ENCODE measurements at places on chromosomes 1 and 21.

- no peak for DNase-seq
These were observed 69.1 kb downstream of the SIK1 start for GRCh38 chr21:43357715-43358430.

DNA sequence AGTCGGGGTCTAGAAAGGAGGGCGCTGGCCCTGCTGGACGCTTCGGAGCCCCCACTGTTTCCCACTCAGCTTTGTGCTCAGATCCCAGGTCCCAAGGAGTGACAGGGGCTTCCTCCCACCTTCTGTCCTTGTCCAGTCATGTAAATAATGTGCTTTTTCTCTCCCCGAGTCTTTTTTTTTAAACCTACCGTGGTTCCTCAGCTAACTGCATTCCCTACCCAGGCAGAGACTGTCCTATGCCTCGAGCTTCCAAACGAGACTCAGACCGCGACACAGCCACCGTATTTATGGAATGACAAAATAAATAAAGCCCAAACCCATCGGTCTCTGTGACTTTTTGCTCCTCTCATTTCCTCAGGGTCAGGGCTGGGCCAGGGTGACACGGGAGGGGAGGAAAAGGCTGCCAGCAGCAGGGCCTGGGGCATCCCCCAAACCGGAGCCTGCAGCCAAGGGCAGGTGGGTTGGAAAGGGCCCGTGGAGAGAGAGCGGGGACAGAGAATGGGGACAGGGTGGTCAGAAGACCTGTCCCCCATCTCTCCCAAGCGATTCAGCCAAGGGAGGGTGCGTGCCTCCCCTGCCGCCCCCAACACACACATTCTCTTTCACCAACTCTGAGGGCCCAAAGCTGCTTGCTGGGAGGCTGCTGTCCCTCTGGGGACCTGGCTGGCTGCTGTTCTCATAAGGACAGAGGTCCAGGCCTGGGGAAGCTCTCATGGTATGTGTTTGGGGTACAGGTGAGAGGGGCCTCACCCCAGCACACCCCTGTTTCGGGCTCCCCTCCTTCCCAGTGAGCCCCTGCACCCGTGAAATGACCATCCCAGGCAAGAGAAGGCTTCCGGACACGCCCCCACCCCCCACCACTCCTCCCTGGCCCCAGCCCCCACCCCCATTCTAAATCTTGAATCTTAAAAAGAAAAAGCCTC lies 55.4 kb downstream of the KCNAB2 start:
- peak; percentile 11 for DNase-seq

GRCh38 chr1:21022279-21023040 lies 154.2 kb downstream of the EIF4G3 start:
- peak; percentile 66 for DNase-seq

DNA sequence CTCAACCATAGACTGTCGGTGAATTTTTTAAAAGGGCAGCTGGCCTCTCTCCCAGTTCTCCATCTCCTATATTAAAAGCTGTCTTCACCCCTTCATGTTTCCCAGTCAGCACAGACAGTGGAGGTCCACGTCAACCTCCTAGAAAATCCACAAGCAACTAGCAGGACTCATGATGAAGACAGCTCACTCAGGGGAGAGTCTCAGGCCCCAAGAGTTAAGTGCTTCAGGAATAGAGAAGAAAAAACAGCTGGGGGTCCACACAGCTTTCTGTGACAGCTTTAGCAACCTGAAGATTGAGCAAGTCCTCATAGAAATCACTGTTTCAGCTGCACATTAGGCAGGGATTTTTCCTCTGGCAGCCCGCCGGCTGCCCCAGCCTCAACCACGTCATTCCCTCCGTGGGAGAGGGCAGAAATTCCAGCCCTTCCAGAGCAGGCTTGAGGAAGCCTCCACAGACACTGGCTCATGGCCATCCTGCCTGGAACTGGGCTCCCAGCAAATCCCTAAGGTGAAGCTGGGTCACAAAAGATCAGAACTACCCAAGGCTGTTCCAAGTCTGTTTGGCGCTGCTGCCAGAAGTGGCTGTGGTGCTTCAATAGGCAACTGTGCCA lies 15.2 kb downstream of the GPR161 start:
- DNase-seq: peak; percentile 83

DNA sequence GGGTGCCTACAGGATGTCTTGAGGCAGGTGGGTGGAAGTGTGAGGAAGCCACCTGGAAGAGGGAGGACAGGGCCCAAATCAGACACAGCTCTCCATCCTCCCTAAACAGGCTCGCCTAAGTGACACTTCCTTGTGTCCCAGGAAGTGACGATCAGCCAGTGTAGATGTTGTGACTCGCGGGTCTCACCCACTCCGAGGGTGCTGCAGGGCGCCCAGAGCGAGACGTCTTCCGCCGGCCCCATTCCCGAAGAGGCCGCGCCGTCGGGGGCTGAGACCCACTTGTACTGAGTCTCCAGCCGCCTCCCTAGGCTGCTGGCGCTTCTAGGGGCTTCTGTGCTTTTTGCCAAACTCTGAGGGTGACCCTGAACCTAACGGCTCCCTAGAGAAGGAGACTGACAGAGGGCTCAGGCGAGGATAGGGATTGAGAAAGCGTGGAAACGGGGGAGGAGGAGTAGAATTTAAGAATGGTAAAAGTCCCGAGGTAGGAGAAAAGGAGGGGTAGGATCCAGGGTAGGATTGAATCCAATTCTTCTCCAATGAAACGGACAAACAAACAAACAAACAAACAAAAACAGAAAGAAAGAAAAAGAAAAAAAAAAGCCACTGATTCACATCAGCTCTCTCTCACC lies 543 bp upstream of the MARK1 start:
- DNase-seq: peak; percentile 40

Measured in femur (tissue), 1 donor.